ENCODE measurements at places on chromosomes 2 and 18. TPM values are rescaled to one million over a fixed set of nuclear protein-coding genes. Genes with fewer than 3 reads are reported as not detected.

The RETREG2 gene
- total RNA-seq: 89.1 TPM

The DUSP19 gene
- total RNA-seq: 2.5 TPM

The CCDC150 gene
- total RNA-seq: 1.1 TPM

The FAM237A gene
- not detected for total RNA-seq

The STAT1 gene
- total RNA-seq: 77.6 TPM

The CD226 gene
- 57.4 TPM for total RNA-seq

The CCDC178 gene
- total RNA-seq: not detected

The GCG gene
- total RNA-seq: not detected

The GTF3C2 gene
- total RNA-seq: 69.8 TPM

The CYP27C1 gene
- total RNA-seq: not detected

The KLHL30 gene
- total RNA-seq: not detected

The CREG2 gene
- total RNA-seq: not detected

The FOXI3 gene
- total RNA-seq: not detected

The SP5 gene
- not detected for total RNA-seq

The DNER gene
- 0.15 TPM for total RNA-seq

The SCN2A gene
- not detected for total RNA-seq

The ITGB6 gene
- not detected for total RNA-seq

The CDK15 gene
- total RNA-seq: not detected

GRCh38 chr2:167692936-167693335, 554.5 kb downstream of the STK39 start:
- H3K4me1 ChIP-seq: no peaks in the 10 kb centered on the region
- no peaks in the 10 kb centered on the region for H3K27me3 ChIP-seq
- no peak overlapping the region for H3K4me3 ChIP-seq
- no peak for DNase-seq
- no peak overlapping the region for H3K27ac ChIP-seq

DNA sequence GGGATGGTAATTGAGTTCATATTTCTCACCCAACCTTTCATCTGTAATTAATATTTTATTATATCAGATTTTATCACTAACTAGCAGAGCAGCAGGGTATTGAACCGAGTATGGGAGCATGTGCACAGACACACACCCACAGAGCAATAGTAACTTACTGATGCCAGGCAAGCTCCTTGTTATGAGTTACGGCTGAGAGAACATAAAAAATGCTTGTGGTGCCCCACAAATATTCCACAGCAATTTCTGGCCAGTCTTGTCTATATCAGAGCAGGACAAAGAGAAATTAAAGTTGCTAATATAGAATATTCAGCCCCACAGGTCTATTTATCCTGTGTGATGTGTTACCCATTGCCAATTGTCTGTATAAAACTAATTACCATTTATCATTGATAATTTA, 501.8 kb upstream of the RAB12 start:
- H3K27ac ChIP-seq: no peak overlapping the region
- H3K4me1 ChIP-seq: no peaks in the 10 kb centered on the region
- H3K27me3 ChIP-seq: no peaks in the 10 kb centered on the region
- no peak overlapping the region for H3K4me3 ChIP-seq

DNA sequence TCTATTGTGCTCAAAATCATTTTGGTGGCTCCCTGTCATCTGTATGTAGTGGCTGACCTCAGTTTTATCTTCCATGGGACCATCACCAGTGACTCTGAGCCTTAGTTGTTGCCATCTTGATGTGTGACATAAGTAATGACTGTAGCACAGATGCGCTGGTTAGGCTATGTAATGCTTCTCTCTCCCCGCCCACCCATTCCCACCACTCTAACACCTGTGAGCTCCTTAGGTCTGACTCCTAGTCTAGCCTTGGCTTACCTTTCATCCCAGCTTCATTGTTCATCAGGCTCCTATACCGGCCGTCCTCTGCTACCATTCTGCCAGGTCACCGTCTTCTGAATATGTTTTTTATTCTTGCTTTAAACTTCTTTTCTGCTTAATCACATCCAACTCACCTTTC, 17.2 kb downstream of the MYO1B start:
- H3K4me1 ChIP-seq: no peaks in the 10 kb centered on the region
- no peak for DNase-seq
- no peak overlapping the region for H3K27ac ChIP-seq
- H3K36me3 ChIP-seq: no peaks in the 10 kb centered on the region
- no peak overlapping the region for H3K4me3 ChIP-seq

- DNase-seq: no peak
- H3K27me3 ChIP-seq: peaks cover 4% of the 10 kb centered on the region
- no peaks in the 10 kb centered on the region for H3K36me3 ChIP-seq
- no peaks in the 10 kb centered on the region for H3K4me1 ChIP-seq
Measured at GRCh38 chr2:88549616-88550292, 77.5 kb downstream of the EIF2AK3 start.

DNA sequence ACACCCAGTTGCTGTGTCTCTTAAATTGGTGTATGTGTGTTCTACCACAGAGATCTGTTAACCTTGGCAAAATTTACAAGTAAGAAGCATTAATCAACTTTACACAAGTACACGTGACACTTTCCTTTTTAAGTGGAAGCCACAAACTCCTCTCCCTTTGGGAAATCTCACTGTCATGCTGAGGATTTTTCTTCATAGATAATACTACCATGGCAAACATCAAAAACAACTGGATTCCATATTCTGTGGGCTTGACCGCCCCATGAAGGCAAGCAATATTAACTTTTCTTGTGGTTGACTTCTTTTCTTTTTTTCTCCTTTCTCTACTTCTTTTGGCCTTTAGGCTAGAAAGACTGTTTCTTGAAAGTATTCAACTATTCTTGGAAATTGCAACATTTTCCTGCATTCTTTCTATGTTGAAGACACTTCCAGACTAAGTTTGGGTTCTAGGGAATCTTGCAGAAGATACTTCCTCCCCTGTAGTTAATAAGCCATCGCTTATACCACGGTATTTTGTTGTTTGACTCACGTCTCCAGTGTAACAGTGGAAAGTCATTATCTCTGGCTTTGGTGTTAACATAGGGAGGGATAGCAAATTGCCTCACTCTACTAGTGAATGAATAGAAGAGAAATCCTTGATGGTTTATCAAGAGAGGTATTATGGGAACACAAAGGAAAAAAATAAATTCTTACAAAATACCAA, 79.5 kb downstream of the SLC8A1 start:
- no peak overlapping the region for H3K27ac ChIP-seq
- H3K36me3 ChIP-seq: no peaks in the 10 kb centered on the region
- no peaks in the 10 kb centered on the region for H3K27me3 ChIP-seq
- H3K4me1 ChIP-seq: no peaks in the 10 kb centered on the region
- H3K4me3 ChIP-seq: no peak overlapping the region
- DNase-seq: no peak

DNA sequence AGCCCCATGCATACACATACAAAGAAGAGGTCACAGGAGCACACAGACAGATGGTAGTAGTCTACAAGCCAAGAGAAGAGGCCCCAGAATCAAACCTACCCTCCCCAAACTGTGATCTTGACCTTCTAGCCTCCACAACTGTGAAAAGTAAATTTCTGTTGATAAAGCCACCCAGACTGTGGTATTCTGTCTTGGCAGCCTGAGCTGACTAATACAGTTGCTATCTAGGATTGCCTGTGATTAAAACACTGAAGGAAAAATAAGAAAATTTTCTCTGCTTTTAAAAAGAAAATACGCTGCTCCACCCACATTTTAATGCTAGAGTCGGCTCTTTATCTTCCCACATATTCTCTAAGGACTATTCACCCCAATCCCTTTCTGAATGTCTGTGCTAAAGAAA, 143.7 kb upstream of the TMEM200C start:
- H3K27ac ChIP-seq: no peak overlapping the region
- no peak for DNase-seq
- no peaks in the 10 kb centered on the region for H3K27me3 ChIP-seq
- H3K4me3 ChIP-seq: no peak overlapping the region
- H3K4me1 ChIP-seq: no peaks in the 10 kb centered on the region

GRCh38 chr18:35322486-35323458, 21.4 kb downstream of the ZNF24 start:
- DNase-seq: no peak
- no peaks in the 10 kb centered on the region for H3K27me3 ChIP-seq
- no peak overlapping the region for H3K27ac ChIP-seq
- H3K36me3 ChIP-seq: no peaks in the 10 kb centered on the region
- no peak overlapping the region for H3K4me3 ChIP-seq
- no peaks in the 10 kb centered on the region for H3K4me1 ChIP-seq

GRCh38 chr2:180010701-180011100, 3.6 kb upstream of the CWC22 start:
- no peak overlapping the region for H3K27ac ChIP-seq
- H3K27me3 ChIP-seq: no peaks in the 10 kb centered on the region
- DNase-seq: no peak
- H3K36me3 ChIP-seq: no peaks in the 10 kb centered on the region
- peaks cover 7% of the 10 kb centered on the region for H3K4me1 ChIP-seq

GRCh38 chr2:36352701-36353100, 2.9 kb upstream of the CRIM1 start:
- H3K36me3 ChIP-seq: no peaks in the 10 kb centered on the region
- peaks cover 14% of the 10 kb centered on the region for H3K4me1 ChIP-seq
- no peak for DNase-seq
- peaks cover 17% of the 10 kb centered on the region for H3K27me3 ChIP-seq
- no peak overlapping the region for H3K27ac ChIP-seq

DNA sequence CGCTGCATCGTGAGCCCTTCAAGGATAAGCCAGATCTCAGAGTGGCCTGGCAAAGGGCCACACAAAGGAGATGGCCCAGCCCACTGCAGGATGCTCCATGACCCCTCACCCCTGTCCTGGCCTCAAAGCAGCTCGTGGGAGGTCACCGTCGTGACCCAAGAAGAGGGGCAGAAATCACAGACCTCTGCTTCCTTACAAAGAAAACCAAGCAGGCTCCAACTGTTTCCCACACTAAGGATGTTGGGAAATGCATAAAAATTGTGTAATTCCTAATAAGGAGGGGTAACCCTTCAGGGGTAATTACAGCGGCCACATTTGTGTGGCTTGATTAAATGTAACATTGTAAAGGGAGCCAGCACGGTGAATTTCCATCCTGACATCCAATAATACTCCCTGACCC, 102.3 kb downstream of the BOD1L2 start:
- H3K27me3 ChIP-seq: peaks cover 13% of the 10 kb centered on the region
- no peak for DNase-seq
- no peak overlapping the region for H3K27ac ChIP-seq
- H3K4me1 ChIP-seq: no peaks in the 10 kb centered on the region
- no peak overlapping the region for H3K4me3 ChIP-seq

DNA sequence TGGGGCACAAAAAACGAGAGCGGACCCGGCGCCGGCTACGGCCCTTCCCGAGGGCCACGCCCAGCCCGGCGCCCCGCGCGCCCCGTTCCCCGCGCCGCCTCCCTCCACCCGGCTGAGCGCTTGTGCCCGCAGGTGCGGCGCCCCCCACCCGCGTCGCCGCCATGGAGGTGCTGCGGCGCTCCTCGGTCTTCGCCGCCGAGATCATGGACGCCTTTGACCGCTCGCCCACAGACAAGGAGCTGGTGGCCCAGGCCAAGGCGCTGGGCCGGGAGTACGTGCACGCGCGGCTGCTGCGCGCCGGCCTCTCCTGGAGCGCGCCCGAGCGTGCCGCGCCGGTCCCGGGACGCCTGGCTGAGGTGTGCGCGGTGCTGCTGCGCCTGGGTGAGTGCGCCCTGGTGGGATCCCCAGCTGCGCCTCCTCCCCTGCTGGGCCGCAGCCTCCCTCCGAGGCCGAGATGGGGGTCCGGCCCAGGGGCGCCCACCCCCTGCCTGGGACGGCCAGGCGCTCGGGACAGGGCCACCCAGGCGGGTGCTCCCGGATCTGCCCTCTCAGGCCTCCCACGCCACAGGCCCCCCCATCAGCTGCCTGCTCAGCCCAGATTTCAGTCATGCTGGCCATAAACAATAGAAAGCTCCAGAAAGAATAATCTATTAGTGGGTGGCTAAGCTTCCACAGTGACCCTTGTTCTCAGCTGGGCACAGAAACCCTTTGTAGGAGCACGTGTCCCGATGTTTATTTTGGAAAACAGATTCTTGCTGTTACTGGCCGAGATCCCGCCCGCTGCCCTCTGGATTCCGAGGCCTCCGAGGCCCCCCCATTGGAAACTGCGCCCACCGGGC, 997 bp downstream of the BOK start:
- peaks cover 14% of the 10 kb centered on the region for H3K4me1 ChIP-seq
- DNase-seq: no peak
- no peaks in the 10 kb centered on the region for H3K36me3 ChIP-seq
- H3K4me3 ChIP-seq: peak overlapping the region; percentile 81

- no peak overlapping the region for H3K4me3 ChIP-seq
- no peak for DNase-seq
- peaks cover 9% of the 10 kb centered on the region for H3K4me1 ChIP-seq
Measured at GRCh38 chr2:70854411-70854810, 18.8 kb upstream of the CD207 start.

- no peak overlapping the region for H3K4me3 ChIP-seq
- H3K4me1 ChIP-seq: peaks cover 27% of the 10 kb centered on the region
- DNase-seq: no peak
- no peaks in the 10 kb centered on the region for H3K27me3 ChIP-seq
- H3K36me3 ChIP-seq: peaks cover 3% of the 10 kb centered on the region
- H3K27ac ChIP-seq: no peak overlapping the region
Measured at GRCh38 chr2:134927195-134927594, 8.6 kb downstream of the CCNT2 start.

GRCh38 chr2:227592694-227593387, 5.9 kb upstream of the SCYGR2 start:
- no peaks in the 10 kb centered on the region for H3K36me3 ChIP-seq
- H3K4me1 ChIP-seq: no peaks in the 10 kb centered on the region
- no peak for DNase-seq
- H3K27me3 ChIP-seq: peaks cover 11% of the 10 kb centered on the region
- no peak overlapping the region for H3K4me3 ChIP-seq
- H3K27ac ChIP-seq: no peak overlapping the region

DNA sequence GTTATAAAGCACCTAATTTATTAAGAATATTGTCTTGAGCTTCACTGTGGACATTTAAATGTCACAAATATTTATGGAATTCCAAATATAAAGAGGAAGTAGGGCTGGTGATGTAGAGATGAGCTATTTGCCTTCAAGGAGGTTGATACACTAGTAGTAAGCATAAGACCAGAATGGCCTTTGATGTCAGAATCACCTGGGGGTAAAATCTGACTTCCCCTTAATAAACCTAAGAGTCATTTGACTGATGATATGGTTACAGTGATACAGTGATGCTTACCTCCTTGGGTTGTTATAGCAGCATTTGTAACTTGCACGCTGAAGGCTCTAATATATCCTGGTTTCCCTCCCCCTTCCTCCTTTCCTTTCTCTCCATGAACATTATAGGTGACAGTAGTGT, 143.7 kb downstream of the CERS6 start:
- H3K36me3 ChIP-seq: no peaks in the 10 kb centered on the region
- peaks cover 5% of the 10 kb centered on the region for H3K4me1 ChIP-seq
- H3K27ac ChIP-seq: no peak overlapping the region
- no peaks in the 10 kb centered on the region for H3K27me3 ChIP-seq

DNA sequence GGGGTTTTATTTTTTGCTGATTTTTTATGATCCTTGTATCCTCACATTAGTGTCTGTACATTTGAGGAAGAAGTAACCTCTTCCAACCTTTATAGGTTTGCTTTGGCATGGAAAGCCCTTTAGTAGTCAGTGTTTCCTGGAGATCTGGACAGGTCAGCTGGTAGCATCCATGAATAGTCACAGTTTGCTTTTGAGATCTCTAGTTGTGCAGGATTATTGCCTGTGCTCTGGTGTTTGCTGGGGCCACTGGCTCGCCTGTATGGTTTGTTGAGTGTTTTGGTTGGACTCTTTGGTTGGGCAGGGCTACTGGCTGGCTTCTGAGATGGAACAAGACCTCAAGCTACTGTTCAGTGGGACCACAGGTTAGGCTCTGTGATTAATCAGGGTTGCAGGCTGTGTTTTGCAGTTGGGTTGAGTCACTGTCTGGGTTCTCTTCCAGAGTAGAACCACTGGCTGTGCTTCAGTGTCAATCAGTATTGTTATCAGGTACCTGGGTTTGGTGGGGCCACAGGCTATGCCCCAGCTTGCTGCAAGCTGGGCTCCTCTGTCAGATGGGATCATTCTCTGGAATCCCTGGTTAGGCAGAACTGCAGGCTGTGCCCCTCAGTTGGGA, 20.0 kb downstream of the SP140L start:
- H3K27ac ChIP-seq: no peak overlapping the region
- H3K36me3 ChIP-seq: peaks cover 18% of the 10 kb centered on the region
- no peak for DNase-seq
- no peak overlapping the region for H3K4me3 ChIP-seq

Data from T-cell (primary cell).